GOT3 (cell line): ENCODE measurements at places on chromosomes 3 and 15.

DNA sequence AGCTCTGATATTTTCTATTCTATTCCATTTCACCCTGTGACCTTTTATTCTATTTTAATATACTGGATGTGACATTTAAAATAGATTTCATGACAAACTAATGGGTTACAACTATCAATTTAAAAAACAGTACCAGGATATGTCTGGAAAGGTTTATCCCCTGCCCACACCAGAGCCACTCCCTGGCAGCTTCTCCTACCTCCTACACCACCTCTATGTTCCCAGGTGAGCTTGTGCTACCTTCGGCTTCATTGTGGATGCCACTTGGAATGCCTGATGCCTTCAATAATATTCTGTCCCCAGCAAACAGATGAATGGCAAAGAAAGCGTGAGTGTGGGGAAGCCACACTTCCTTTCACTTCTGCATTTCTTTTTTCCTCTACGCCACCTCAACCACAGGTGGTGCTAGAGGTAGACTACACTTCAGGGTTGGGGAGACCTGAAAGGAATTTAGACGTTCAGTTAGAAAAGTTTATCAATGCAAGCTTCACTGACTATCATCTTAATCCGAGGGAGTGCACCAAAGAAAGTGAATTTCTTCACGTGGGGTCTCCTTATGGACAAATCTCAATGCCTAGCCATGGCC, 213.0 kb downstream of the SSR3 start:
- no peak for DNase-seq

DNA sequence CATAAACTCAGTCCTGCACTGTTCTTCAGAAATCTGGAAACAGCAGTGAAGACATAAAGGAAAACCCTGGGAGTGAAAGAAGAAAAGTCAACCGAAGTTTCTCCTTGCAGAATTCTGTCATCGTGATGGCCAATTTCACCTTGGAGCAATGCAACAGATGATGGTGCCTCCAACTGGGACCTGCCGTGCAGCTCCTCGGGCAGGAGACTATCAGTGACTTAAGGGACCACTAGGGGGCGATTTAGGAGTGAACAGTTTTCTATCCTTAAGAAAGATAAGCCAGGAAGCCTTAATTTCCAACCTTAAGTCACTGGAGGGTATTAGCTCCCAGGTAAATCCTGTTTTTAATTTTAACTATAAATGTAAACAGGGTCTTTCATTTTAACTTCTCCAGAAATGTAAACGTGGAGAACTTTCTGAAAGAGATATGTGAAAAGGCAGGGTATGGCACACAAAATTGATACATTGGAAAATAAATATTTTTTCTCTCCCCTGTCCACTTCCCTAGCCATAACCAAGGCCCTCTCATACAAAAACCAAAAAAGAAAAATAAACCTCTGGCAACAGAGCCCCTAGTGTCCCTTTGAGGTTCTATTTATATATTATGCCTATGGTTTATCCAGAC, 116.3 kb downstream of the PDZRN3 start:
- no peak for DNase-seq

DNA sequence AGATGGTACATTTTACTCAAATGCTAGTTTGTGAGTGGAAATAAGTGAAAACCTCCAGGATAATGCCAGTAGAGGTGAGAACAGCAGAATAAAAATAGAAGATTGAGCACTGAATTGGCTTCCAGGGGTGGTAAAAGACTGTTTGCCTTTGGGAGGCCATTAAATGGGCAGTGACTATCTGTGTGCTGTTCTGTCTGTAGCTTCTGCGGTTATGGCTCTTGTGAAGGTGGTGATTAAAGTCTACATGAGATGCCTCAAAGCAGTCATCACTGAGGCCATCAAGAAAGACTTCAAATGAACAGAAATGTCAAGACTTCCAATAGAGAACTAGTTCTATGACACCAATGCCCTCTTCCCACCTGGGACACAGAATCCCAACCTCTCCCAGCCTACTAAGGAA, 108.8 kb downstream of the EFHB start:
- DNase-seq = no peak

DNA sequence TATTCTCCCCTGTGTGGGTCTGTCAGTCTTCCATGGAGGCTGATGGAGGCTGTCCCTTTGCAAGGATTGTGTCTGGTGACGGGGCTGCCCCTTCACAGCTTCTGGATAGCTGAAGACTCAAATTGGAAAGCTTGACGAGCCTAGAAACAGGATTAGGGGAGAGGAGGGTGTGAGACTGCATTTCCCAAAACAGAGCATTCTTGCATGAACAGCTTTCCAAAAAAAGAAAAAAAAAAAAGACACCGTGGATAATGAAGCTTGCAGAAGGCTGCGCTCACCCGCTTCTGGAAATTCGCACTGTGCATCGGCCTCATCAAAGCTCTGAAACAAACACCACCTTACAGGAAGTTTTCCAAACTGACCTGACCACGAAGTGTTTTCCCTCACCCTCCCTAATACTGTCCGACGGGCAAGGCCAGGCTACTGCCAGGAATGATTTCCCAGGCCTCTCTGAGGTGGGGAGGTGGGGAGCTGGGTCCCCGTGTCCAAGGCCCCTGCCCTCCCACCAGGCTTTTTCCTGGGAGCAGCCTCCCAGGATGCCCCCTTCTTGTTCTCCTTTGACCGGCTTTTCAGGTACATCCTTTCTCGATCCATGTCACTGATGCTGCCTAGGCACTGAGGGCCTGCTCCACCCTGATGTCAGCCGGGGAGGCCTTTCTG, 24.9 kb upstream of the MUC4 start:
- no peak for DNase-seq

DNA sequence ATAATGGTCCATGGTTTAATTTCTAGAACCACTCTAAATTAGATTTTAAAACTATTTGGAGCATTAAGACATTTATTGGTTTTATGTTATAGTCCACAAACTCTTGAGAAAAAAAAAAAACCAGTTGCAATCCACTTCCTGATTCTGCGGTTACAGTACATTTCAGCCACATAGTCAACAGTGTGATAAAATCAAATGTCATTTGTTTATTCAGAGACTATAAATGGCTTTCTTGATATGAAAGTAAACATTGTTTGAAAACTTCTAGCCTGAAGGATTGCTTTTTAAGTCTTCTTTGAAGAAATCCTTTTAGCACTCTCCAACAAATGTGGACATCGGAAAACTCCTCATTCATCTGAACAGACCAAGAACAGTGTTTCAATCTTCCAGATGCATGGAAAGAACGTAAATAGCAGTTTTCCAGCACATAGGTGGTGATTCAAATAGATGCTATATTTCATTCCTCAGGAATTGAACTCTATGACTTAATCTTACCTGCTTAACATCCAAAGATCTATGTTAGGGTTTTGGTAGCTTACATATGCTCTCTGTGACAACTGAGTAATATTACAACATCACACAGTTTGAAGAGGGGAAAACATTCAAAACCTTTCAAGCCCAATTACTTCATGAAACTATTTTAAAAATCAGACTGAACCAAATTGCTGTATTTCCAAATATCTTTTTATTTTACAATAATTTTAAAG, 87.8 kb upstream of the UBE2E2 start:
- DNase-seq = no peak

DNA sequence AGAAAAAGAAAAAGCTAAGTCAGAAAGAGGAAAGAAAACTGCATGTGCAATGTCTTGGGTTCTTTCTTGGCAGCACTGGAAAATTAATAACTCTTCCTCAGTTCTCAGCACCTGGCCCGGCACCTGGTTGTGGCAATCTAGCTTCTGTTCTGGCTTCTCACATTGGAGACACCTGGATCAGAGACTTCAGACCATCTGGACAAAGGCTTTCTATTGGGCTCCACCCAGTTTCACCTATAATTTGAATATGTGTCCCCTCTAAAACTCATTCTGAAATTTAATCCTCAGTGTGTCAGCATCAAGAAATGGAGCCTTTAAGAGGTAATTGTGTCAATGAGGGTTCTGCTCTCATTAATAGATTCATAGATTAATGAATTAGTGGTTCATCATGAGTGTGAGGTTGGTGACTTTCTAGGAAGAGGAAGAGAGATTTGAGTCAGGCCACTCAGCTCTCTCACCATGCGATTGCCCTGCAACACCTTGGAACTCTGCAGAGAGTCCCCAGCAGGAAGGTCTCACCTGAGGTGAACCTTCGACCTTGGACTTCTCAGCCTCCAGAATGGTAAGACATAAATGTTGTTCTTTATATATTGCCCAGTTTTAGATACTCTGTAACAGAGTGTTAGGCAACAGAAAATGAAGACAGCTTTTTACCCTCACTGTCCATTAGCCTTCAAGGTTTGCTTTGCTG, 679.9 kb downstream of the NTRK3 start:
- no peak for DNase-seq

DNA sequence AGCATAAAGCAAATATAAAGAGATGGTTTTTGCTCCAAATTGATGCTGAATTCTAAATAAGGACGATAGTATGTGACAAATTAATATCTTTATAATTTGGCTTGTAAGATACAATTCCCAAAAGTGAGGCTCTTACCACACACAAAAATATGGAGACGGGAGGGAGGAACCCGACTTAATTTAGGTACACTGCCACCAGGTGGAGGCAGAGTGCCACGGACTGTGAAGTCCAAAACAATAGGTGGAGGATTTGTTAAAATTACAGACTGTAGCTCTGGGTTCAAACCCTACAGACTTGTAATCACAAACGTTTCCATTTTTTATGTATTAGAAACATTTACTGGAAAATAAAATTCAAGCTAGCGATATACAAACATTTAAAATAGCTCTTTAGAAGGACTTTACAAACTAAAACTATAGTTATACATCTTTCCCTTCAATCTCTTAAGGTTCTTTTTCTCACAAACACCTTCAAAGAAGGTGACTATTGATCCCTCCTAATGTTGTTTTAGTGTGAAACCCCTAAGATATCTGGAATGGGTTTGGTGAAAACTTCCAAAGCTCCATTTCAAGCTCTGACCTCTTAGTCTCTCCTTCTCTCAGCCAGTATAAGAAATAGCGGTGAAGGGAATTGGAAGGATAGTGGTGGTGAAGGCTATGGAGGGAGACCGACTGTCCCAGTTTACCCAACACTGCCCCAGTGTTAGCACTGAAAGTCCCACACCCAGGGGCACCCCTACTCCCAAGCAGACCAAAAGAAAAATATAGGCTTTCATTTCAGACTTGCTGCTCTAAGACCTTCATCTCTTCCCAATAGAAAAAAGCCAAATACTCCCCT, 89.7 kb downstream of the AQP9 start:
- no peak for DNase-seq

DNA sequence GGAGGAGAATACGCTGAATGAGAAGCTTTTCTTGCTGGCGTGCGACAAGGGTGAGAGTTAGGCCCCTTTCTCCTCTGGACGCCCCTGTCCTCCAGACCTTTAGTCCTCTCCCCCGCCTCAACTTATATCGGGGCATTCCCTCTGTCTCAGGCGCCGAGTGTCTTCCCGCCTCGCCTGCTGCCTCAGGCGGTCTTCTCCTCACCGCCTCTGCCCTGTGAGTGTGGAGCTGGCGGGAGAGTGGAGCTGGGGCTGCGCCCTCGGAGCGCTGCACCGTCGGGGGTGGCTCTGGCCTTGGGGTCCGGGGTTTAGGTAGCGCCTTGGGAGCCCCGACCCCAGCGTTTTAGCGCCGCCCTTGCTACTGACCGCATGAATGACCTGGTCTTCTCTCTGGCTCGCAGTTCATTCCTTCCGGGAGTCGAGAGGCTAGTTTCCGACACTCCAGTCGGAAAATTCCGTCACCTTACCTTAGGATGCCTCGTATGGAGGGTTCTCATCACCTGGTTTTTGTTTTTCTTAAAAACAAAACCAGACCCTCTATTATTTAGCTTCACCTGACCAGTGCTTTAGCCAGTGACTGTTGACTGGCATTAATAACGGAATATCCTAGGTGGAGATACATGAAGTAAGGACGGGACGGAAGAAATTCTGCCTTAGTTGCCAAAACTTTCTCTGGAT, 985 bp downstream of the TRPC1 start:
- DNase-seq = no peak
